ENCODE measurements at places on chromosomes 1 and 21.

GRCh38 chr21:41664881-41665765 is 101.7 kb downstream of the RIPK4 start:
- DNase-seq, result no peak

DNA sequence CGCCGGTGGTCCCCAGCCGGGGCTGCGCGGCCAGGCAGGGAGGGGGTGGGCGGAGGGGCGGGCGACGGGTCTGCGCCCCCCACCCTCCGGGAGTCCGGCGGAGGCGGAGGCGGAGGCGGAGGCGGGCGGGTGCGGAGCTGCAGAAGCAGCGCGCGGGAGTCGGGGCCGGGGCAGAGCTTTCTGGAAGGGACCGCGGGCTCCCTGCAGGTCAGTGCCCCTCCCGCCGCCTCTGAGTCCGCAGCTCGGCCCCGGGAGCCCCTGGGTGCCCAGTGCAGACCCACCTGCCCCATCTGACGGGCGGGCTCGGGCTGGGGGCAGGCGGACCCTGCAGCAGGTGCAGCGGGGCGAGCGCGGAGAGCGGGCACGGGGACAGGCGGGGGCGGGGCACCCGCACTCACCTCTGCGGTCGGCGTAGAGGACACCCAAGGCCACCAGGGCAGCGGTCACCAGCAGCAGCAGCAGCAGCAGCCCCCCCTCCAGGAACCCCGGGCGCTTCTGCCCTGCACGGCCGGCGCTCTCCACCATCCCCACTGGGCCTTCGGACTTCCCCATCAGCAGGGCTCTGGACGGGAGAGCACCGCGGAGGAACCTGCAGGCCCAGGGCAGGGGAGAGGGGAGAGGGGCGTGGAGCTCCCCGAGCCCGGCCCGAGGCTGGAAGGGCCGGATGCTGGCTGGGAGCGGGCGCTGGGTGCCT is 3.7 kb downstream of the MMEL1 start:
- DNase-seq, result no peak

- no peak for DNase-seq
Observed at GRCh38 chr1:153705484-153705883, 22.4 kb upstream of the INTS3 start.

DNA sequence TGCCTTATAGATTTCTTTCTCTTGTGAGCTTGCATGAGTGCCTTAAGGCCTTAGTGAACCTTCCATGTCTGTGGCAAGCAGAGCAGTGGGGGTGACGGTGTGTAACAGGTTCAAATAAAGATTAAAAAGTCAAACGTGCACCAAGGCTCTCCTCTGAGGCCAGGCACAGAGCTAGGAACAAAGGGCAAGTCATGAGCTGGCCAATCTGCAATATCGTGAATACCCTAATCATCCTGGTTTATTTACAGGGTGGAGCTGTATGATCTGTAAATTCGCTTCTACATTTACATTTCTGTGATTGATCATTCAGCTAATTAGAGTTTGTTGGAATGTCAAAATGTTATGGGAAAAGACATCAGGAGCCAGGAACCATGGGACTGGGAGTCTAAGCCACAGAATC is 120.2 kb downstream of the CAPN8 start:
- no peak for DNase-seq

- no peak for DNase-seq
Observed at GRCh38 chr1:61109158-61109557, 26.8 kb downstream of the NFIA start.

- DNase-seq, result no peak
Observed at GRCh38 chr21:29233256-29233546, 65.5 kb upstream of the BACH1 start.

DNA sequence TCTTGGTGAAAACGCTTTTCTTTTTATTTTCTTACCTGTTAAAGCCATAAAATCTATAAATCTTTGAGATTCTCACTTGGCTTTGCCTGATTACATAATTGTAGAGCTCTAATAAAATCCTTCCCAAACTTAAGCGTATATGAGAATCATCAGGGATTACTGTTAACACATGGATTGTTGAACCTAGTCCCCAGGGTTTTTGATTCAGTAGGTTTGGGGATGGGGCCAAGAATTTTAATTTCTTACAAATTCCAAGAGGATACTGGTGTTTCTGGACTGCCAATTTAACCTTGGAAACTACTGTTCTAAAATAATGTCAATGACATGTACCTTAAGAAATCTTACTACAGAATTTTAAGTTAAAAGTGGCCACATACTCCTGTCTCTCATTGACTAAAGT is 694.2 kb downstream of the BRINP3 start:
- no peak for DNase-seq

GRCh38 chr1:93779540-93780165 is 98.0 kb upstream of the BCAR3 start:
- no peak for DNase-seq

DNA sequence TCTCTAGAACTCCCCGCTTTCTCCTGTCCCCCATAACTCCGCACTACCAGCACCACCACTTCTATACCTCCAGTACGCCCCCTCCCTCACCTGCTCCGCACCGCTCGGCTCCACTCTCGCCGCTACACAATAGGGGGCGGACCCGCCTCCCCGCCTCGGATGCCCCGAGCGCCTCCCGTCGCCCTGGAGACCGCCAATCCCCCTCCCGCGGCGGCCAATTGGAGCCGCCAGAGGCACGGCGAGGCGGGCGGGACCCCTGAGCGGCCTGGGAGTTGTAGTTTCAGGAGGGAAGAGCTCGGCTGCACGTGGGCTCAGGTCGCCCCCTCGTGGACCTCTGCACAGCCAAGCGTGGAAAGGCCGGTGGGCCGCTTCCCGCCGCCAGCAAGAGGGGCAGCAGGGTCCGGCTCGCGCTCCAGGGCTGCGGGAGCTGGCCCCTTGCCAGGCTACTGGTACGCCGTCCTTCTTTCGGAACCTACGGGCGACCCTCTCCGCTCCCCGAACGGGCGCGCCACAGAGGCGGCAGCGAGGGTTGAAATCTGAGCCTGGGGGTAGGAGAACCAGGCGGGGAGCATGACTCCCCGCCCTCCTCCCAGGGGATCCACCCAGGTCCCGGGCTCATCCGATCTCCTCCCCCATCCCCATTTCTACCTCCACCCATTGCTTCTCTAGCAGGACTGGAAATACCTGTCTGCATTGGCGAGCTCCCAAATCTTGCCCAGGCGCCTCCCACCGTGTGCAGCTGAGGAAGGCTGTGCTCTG is at the start of gene IGSF9:
IGSF9 (minus strand) TSS at position 131 of the 759 bp plus-strand sequence. CDS start 2,159 bp downstream, outside the sequence.
- peak; percentile 96 for DNase-seq

DNA sequence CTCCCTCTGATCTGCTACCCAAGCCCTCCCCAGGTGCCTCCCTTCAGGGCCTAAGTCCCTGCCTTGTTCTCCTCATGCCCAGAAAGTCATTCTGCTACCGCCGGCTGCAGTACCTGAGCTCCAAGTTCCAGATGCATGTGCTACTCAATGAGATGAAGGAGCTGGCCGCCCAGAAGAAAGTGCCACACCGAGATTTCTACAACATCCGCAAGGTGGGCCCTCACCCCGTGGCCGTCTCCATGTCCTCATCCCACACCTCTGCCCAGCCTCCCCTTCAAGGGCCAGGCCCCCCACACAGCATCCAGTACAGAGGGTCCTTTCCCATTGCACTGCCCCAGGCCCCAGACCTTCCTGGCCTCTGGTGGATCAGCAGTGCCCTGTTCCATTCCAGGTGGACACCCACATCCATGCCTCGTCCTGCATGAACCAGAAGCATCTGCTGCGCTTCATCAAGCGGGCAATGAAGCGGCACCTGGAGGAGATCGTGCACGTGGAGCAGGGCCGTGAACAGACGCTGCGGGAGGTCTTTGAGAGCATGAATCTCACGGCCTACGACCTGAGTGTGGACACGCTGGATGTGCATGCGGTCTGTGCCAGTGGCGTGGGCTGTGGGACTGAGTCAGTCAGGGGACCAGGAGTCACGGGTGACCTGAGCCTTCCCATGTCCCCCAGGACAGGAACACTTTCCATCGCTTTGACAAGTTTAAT is 8.2 kb downstream of the AMPD2 start:
- DNase-seq, result no peak

DNA sequence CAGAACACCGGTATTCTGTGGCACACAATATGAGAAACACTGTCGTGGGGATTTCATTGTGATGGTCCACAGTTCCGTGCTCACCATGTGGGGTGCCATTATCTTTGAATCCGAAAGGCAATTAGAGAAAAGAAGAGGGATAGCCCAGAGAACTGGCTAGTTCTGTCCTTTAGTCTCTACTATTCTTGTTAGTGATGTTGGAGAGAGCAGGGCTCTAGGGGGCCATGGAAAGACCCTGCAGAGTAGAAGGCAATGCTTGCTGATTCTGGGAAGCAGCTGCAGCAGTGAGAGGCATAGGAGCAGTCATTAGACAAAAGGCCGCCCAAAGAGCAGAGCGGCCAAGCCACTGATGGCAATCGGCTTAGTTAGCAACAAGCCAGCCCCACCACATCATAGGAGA is 146.3 kb downstream of the TSEN15 start:
- no peak for DNase-seq

DNA sequence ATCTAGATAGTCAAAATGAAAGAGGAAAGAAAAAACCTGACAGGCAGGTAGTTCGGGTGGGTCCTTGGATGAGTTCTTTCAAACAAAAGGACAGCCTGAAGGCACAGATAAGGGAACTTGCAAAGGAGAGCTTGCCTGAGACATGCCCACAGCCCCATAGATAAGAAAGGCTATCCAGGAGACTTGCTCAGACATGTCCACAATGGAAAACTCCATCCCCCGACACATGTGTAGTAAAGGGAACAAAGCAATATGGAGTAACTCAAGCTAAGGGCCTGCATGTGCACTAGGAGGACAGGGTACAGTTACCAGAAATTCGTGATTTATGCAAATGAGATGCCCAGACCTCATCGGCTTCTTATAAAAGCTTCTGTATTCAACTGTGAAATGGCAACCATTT is 281.5 kb downstream of the NEGR1 start:
- no peak for DNase-seq

GRCh38 chr1:162470216-162470615 is 27.4 kb upstream of the UHMK1 start:
- no peak for DNase-seq

GRCh38 chr21:42439284-42440186 is 35.8 kb downstream of the UBASH3A start:
- DNase-seq, result no peak

DNA sequence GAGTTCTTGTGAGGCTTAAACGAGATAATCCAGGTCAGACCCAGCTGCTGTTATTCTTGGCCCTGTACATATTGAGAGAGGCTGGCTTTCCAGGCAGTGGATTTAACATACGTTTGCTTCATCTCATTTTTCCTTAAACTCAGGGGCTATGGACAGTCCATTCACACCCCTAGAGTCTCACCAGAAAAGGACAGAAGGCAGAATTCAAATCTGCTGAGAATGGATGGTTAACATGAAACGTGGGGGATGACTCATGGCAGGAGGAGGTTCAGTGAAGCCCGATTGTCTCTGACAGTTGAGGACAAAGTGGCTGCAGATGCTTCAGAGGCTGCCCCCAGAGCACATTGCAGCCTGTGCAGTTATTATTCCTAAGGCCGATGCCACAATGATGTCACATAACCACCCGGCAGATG is 39.5 kb downstream of the TGFB2 start:
- no peak for DNase-seq

DNA sequence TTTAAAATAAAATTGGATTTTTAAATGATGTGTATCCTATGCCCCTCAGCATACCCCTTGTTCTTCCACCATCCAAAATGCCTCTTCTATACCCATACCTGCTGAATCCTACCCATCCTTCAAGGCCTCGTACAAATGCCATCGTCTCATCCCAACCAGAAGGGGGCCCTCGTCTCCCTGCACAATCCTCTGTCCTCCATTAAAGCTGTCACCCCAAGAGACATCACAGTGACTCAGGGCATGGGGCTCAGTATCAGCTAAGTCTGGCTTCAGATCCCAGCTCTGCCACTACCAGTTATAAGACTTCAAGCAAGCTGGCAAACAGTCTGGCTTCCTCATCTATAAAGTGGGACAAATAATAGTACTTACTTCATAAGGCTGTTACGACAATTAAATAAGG is 23.8 kb downstream of the IGFN1 start:
- DNase-seq, result peak; percentile 29

GRCh38 chr1:203839081-203839480 is 22.3 kb upstream of the SNRPE start:
- DNase-seq, result no peak

DNA sequence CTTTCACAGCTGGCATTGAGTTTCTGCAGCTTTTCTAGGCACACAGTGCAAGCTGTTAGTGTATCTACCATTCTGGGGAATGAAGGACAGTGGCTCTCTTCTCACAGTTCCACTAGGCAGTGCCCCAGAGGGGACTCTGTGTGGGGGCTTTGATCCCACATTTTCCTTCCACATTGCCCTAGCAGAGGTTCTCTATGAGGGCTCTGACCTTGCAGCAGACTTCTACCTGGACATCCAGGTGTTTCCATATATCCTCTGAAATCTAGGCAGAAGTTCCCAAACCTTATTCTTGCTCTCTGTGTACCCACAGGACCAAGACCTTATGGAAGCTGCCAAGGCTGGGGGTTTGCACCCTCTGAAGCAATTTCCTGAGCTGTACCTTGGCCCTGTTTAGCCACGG is 2.4 kb upstream of the IFI44 start:
- no peak for DNase-seq

DNA sequence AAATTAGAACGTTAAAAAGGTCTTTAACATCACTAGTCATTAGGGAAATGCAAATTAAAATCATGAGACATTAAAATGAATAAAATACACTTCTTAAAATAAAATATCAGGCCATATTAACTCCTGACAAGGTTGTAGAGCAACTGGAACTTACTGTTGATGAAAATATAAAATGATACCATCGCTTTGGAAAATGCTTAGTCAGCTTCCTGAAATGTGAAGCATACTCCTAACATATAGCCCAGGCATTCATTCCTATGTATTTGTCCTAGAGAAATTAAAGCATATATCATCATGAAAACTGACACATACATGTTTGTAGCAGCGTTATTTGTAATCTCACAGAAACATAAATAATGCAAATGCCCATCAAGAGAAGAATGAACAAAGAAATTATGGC is 211.5 kb upstream of the CHRM3 start:
- no peak for DNase-seq

- no peak for DNase-seq
Observed at GRCh38 chr1:44108241-44108640, 10.4 kb upstream of the KLF17 start.

DNA sequence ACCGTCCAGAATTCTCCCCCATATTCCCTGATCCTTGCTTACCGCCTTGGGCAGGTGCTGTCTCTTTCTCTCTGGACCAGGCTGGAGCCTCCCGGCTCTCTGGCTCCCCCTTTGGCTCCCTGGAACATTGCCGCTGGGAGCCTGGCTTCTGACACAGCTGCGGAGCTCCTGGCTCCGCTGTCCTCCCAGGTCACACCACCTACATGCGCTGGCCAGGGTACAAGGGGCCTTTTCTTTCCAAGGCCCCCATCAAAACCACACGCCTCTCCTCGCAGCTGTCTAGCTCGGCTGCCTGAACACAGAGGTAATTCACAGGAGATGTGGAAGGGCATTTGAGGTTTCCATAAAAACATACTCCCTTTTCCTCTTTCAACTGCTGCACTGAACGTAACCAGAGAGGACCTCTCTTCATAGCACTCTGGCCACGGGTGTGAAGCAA is 7.5 kb upstream of the ZNF648 start:
- DNase-seq, result peak; percentile 92

Measured in HEK293T (cell line).